ENCODE measurements at places on chromosomes 4 and X.

GRCh38 chr4:6617246-6617645, 23.2 kb upstream of the MRFAP1 start:
- no peak for DNase-seq

- no peak for DNase-seq
Observed at GRCh38 chr4:89411539-89412309, 104.1 kb upstream of the GPRIN3 start.

DNA sequence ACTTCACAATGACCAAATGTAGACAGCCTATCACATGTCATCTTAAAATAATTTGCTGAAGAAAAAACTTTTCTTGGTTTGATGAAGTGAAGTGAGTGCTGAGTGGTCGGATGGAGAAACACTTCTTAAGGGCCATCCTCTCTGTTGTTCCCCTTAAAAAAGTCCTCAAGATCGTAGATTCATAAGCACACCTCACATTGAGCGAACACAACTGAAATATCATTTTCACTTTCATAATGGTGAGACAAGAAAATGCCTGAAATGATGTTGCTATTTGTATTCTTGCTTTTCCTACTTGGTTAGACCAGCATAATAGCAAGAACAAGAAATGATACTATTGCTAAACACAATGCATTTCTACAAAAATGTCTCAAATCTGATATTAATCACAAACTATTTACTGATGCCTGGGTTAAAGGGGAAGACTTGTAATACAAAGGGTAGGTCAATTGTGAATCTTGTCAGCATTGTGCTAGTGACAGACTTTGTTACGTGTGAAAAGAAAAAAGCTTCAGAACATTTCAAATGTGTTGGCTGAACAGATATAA, 305.6 kb upstream of the NR3C2 start:
- DNase-seq: no peak

- DNase-seq: no peak
Observed at GRCh38 chrX:39758791-39759525, 338.8 kb downstream of the BCOR start.

- DNase-seq: no peak
Observed at GRCh38 chr4:67712000-67712625, 11.2 kb upstream of the UBA6 start.

- no peak for DNase-seq
Observed at GRCh38 chrX:13226214-13226613, 93.6 kb downstream of the ATXN3L start.

DNA sequence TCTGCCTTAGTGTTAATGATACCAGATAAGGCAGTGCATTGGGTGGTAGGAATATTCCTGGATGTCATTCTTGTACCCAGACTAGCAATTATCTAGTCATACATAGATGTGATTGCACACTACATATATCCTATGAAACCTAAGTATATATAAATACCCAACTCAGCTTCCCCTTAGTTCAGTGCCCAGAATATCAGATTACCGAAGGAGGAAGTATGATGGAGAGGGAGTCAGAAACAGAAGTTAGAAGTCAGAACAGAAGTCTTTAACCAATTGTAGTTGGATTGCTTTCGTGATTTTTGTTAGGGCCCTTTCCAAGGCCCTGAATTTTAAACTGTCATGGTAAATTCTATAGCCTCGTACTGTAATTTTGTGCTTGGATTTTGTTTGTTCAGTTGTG, 42.9 kb downstream of the MOB1B start:
- no peak for DNase-seq

DNA sequence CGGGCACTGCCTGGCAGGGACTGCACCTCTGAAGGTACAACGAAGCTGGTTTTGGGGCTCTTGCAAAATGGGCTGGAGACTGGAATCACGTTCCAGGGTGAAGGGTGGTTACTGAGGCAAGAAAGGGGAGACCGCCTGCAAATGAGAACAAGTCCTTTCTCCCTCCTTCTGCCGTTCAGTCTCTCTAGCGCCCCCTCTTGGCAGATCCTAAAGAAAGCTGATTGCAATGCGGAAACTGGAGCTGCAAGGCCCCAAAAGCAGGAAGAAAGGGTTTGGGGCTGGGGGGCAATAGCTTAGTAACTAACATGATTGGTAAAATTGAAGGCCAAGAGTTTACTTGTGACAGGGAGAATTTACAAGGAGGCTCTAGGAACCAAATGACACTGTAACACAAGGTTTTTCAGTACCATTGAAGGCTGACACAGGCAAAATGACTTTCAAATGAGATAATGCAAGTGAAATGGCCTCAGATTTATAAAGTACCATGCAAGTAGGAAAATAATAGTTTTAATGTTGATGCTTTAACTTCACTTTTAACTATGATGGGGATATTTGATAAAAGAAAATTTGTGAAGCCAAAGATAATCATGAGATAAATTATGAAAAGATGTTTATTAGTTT, 222.7 kb upstream of the HAND2 start:
- DNase-seq: no peak
